ENCODE measurements at places on chromosomes 13 and 19.

GRCh38 chr13:65856431-65856830, 1373.7 kb downstream of the PCDH9 start:
- peak; percentile 51 for DNase-seq

DNA sequence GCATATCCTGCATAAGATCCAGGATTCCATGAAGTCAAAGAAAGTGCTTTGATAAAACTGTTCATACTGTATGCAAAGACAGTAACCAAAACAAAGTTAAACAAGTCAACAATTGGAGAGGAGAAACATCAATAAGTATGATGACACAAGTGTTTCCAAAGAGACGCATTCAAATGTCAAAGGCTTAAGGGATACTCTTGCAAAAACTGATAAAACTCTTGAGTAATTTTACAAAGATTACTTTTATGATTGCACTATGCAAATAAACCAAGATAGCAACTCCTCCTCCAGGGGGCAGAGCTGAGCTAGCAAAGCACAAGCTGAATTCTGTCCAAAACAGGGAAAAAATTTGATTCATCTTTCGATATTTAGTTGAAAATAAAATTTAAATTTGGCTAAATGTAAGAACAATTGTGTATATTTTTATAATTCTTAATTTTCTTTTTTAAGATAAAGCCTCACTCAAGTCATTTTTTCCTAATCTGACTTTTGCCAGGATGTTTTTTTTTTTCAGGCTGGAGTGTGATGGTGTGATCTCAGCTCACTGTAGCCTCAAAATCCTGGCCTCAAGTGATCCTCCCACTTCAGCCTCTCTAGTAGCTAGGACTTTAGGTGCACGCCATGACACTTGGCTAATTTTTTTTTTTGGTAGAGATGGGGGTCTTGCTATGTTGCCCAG, 84.0 kb downstream of the MZT1 start:
- peak; percentile 23 for DNase-seq

- DNase-seq, result no peak
These were observed 166.4 kb downstream of the KATNAL1 start for GRCh38 chr13:30140973-30141372.

DNA sequence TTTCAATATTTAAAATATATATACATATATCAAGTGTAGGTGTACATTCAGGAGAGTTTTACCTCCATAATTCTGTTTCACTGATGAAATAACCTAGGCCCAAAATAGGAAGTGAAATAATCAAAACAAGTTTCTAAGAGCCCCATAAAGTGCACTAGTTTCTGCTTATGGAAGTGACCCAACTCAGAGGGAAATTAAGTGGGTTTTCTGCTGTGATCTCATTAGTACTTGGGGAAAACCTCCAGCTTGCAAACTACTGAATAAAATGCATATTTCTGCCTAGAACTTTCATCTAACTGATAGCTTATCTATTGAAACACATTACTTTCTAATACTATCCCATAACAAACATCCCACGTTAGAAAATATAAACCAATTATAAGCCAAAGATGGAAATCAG, 45.4 kb upstream of the MIR17HG start:
- no peak for DNase-seq

- DNase-seq, result no peak
These were observed 6.7 kb downstream of the CD209 start for GRCh38 chr19:7740682-7741054.

GRCh38 chr19:31317570-31317969, 31.7 kb downstream of the TSHZ3 start:
- DNase-seq, result no peak

DNA sequence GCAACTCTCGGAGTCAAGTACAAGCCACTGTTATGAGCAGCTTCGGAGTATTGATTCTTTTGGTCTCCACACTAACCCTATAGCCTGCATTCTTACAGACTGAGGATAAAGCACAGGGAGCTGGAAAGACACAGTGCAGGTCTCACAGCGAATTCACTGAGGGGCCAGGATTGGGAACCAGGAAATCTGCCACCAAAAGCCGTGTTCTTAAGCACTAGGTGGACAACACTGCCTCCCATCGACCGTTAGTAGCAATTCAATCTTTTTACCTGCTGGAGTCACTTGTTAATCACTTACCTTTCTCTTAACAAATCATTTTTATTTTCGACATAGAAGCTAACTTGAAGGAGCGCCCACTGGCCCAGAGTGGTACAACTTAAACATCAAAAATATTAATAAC, 6.3 kb downstream of the PMIS2 start:
- peak; percentile 6 for DNase-seq

GRCh38 chr13:65500481-65500880, 1729.7 kb downstream of the PCDH9 start:
- no peak for DNase-seq

DNA sequence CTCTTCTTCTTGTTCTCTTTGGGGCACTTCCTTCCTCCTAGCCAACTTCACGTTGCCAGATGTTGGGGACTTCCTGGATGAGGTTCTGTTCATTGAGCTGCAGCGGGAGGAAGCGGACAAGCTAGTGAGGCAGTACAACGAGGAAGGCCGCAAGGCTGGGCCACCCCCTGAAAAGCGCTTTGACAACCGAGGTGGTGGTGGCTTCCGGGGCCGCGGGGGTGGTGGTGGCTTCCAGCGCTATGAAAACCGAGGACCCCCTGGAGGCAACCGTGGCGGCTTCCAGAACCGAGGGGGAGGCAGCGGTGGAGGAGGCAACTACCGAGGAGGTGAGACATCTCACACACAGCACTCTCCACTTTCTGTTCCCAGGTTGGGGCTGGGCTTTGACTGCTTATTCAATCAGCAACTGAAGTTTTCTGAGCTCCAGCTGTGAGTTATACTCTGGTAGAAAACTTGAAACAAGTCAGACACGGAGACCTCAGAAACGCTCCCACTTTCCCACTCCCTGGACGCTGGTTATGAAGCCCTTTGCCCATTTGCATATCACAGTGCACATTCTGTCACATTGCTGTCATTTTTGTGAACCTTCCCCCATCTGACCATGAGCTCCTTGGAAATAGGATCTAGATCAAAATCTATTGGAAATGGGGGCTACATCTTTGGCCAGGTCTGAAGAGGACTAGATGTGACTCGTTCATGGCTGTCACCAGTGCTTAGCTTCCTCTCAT, 7.2 kb upstream of the CCDC97 start:
- no peak for DNase-seq

- no peak for DNase-seq
These were observed 61.5 kb upstream of the UBL3 start for GRCh38 chr13:29911781-29912418.

- DNase-seq, result no peak
These were observed 1.5 kb downstream of the ZIC5 start for GRCh38 chr13:99969919-99970650.

DNA sequence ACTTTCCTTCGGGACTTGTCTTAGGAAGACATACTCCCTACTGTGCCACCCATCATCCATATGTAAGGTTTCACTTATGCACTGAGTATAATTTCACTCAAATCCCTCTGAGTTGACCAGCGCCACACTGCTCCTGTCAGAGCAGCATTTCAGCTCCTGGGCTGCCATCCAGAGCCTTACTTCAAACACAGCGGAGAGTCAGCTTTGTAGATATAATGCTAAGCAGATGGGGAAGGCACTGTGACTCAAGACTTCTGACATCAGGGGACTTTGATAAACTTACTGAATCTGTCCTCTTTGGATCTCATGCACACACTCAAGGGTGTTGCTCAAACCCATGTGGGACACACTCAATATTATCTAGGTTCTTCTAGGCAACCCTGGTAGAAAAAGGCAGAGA, 34.9 kb downstream of the DOCK9 start:
- DNase-seq, result no peak
